COR-L47 (cell line): ENCODE measurements at places on chromosomes 16 and 17.
A peak's percentile ranks its signal among the peaks of the same experiment; 100 is the strongest.

DNA sequence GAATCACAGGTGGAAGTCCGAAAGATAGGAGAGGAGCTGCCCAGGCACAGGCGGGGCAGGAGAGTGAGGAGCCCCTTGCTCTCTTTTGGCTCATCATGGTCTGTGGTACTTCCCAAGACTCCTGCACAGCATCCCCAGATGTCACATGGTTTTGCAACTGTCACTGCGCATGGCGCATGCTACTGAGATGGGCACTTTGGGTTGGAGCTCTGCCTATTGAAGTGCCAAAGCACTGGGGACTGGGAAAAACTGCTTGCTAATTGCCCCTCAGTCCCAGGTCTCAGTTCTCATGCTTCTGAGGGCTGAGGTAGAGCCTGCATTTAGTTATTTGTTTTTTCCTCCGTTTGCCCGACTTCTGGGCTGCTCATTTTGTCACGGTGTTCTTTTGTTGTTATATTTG, 156.8 kb upstream of the CDH13 start:
- no peak for DNase-seq

DNA sequence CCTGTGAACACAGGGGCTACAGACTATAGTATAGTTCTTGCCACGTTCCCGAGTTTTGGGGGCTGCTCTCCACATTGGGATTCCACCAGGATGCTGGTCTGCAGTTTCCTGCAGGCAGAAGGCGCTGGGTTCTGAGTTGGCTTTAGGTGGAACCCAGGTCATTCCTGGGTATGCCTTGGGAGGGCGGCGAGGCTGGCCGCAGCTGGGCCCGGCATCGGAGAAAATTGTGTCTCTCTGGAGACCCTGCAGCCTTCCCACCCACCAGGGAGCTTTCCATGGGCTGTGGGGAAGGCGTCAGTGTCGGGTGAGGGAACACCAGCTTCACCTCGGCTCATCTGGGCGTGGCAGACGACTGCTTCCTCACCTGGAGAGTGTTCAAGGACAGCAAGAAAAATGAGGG, 183.6 kb downstream of the RAB11FIP4 start:
- DNase-seq: no peak

- peak; percentile 95 for DNase-seq
Observed at GRCh38 chr17:75909812-75910274, 5.2 kb upstream of the MRPL38 start.

DNA sequence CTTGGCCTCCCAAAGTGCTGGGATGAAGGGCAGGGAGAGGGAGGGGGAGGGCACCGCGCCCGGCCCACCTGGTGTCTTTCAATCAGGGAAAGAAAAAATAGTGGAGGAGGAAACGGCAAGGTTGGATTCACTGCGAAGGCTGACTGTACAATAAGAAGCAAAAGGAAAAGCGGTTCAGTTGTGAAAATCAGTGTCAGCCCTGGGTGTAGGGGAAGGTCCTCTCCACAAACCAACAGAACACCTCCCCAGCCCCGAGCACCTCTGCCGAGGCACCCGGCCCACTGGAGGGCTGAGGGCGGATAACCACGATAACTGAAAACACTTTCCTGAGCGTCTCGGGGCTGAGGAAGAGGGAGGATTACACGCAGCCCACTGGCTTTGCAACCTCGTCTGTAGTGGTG, 1.4 kb upstream of the SPG7 start:
- DNase-seq: no peak

DNA sequence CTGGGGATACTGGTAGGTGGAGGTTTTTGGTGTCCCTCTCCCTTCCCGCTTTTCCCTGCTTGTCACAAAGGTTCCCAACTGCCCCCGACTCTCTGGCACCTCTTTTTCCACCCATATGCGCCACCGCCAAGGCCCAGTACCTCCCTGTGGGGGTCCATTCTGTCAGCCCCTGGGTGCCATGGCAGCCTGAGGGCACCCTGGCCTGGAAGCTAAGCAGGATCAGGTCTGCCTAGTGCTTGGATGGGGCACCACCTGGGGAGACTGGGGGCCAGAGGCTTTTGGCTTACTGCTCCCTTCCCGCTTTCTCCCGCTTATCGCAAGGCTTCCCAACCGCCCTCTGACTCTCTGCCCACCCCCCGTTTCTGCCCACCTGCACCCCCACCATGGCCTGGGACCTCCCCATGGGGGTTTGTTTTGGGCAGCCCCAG, 2286.4 kb downstream of the TP53TG3F start:
- DNase-seq: no peak

DNA sequence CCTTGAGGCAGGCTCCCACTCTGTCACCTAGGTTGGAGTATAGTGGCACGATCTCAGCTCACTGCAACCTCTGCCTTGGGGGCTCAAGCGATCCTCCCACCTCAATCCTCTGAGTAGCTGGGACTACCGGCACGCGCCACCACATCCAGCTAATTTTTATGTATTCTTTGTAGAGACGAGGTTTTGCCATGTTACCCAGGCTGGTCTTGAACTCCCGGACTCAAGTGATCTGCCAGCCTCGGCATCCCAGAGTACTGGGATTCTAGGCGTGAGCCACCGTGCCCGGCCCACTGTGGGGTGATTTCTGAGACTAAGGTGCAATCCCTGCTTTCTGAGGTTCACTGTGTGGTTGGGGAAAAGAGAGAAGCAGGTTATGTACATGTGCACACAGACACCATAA, 12.0 kb upstream of the SLC12A3 start:
- DNase-seq: no peak
